ENCODE measurements at places on chromosomes 3 and 15.

- no peak for DNase-seq
Measured at GRCh38 chr15:39413558-39413957, 167.3 kb upstream of the THBS1 start.

DNA sequence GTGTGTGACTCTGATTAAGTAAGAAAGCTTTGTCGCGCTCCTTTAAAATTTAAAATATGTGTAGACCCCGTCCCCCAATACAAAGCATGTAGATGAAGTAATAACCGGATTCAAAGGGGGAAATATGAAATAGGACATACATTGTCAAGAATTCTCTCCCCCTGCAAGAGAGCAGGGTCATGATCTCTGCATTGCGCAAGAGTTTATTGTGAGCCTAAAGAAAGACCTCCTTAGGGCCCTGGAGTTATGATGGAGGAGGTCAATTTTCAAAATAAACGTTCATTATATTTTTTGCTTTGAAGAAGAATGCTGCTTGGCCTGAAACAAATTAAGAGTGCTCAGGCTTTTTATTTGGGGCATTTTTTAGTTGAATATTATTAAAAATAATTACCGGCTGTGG, 235.0 kb downstream of the SHOX2 start:
- DNase-seq = no peak

DNA sequence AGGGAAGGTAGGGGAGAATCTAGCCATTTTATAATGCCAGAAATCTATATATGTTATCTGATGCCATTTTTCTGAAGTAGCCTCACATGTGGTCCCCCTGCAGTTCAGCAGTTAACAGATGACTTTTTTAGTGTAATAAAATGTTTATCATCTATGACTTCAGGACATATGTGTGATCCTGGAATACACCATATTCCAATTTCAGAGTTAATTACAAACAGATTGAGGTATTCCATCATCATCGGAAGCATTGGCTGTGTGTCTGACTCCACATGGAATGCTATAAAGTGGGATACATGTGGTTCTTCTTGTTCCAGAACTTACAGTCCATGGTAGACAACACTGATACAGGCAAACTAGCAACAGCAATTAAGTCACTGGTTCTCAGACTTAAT, 45.9 kb upstream of the LIMD1 start:
- no peak for DNase-seq

- DNase-seq = no peak
Measured at GRCh38 chr3:131353016-131353877, 28.3 kb upstream of the NUDT16 start.

DNA sequence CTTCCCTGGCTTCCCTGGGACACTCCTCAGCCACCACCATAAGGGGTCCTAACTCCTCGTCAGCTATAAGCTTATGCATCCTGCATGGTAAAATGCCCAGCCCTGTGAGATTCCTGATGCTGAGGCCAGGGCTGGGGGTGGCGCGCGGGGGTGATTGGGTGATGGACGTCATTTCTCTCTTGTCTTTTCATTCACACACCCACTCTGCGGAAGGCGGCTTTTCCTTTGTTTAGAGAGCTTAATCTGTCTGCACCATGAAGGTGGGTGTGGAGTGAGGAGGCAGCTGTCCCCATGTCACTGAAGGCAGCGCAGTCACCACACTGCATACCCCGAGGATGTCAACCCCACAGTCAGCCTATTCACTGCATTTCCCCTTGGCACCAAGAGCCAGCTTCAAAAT, 110.0 kb upstream of the NSMCE3 start:
- no peak for DNase-seq

DNA sequence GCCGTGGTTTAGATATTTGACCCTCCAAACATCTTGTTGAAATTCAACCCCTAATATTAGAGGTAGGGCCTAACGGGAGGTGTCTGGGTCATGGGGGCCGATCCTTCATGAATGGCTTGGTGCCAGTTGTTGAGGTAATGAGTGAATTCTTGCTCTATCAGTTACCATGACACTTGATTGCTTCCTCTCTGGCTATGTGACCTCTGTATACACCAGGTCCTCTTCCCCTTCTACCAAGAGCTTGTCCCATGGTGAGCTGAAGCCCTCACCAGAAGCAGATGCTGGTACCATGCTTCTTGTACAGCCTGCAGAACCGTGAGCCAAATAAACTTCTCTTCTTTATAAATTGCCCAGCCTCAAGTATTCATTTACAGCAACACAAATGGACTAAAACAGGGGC, 41.8 kb upstream of the TIPARP start:
- no peak for DNase-seq

DNA sequence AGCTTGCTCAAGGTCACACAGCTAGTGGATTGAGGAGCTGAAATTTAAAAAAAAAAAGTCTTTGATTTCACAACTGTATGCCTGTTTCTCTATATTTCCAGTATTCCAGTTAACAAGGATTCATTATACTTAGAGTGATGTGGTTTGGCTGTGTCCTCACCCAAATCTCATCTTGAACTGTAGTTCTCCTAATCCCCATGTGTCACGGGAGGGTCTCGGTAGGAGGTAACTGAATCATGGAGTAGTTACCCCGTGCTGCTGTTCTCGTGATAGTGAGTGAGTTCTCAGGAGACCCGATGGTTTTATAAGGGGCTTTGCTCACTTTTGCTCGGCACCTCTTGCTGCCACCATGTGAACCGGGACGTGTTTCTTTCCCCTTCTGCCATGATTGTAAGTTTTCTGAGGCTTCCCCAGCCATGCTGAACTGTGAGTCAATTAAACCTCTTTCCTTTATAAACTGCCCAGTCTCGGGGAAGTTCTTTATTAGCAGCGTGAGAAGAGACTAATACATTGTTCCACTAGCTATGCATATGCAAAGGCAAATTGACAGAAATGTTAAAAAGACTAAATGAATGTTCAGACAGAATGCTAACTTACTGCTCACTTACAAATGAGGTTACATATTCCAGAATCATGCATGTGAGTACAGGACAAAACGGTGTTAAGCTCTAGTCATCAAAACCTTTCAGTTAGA, 1101.9 kb downstream of the ROBO1 start:
- no peak for DNase-seq

DNA sequence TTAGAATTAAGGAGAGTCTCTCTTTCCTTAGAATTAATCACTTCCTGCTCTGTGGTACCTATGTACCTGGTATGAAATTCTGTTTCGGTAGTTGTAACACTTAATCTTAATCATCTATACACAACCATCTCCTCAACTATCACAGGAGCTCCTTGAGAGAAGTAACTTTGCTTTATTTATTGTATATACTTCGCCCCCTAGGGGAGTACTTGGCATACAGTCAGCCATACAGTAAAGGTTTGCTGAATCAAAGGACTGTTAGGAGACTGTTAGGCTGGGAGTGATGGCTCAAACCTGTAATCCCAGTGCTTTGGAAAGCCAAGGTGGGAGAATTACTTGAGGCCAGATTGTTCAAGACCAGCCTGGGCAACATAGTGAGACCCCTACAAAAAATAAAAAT, 44.7 kb downstream of the RORA start:
- DNase-seq = no peak

- no peak for DNase-seq
Measured at GRCh38 chr3:31461426-31461825, 71.3 kb upstream of the STT3B start.

DNA sequence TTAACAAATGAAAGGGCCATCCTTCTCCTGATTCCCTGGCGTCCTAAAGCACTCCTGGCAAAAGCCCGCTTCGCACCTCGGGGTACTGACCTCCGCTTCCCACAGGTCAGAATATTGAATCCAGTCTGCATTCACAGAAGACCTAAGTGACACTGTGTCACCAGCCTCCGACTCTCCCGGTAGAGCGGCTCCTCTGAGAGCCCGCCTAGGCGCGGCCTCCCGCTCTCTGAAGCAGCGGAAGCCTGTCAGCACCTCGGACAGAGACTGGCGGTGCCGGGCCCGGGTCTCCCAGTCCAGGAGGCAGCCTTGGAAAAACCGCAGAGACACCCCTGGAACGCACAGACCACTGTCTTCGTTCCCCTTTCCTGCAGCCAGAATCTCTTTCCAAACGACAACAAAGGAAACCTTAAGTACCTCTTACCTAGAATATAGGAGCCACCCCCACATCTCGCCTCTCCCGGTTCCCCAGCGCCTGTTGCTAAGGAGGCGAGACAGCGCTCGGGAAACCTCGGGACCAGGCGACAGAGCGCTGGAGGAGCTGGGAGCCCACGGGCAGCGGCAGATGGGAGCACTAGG, 1.2 kb downstream of the GABRB3 start:
- peak; percentile 33 for DNase-seq

- DNase-seq = no peak
Measured at GRCh38 chr3:5019411-5020241, 40.4 kb downstream of the BHLHE40 start.

GRCh38 chr3:187377842-187378241, 9.7 kb downstream of the RTP4 start:
- DNase-seq = no peak

GRCh38 chr3:151960961-151961580, 87.6 kb downstream of the SUCNR1 start:
- no peak for DNase-seq

DNA sequence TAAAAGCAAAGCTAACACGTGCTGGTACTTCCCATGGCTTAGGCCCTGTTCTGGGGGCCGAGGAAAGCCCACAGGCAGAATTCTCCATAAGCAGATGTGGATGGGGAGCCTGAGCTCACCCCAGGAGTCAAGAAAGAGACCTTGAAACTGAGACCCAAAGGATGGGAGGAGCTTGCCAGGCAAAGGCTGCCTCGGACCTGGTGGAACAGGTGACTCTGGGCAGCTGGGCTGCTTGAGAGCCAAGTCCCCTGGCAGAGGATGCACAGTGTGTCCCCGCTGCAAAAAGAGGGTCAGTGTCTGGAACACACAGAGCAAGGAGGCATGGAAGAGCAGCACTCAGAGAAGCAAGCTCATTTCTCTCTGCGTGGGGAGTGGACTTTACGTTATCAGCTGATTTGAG, 528.7 kb downstream of the GABRG3 start:
- DNase-seq = no peak

Data from NCI-H1105 treated with DMSO at 0.1 percent for 48 hours (cell line).